ENCODE measurements at places on chromosomes 2 and 18.

DNA sequence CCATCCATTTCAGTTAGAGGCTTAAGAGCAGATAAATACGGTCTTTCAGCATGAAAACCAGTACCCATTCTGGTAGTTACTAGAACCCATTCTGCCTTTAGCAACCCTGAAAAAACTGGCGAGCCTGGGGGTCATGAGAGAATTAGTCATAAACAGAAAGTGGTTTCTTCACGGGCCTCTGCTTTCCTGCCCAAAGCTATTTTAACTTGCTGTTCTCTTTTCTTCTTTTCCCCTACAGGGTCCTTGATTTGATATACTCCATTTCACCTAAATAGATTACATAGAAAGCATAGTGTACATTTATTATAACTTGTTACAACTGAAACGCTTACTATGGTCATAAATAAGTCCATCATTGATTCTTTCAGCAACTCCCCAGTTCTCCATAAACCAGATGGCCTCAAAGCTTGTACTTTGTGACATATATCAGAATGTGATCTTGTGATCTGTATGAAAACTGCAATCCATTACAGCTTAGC lies 48.3 kb downstream of the WDFY1 start:
- no peak for DNase-seq

DNA sequence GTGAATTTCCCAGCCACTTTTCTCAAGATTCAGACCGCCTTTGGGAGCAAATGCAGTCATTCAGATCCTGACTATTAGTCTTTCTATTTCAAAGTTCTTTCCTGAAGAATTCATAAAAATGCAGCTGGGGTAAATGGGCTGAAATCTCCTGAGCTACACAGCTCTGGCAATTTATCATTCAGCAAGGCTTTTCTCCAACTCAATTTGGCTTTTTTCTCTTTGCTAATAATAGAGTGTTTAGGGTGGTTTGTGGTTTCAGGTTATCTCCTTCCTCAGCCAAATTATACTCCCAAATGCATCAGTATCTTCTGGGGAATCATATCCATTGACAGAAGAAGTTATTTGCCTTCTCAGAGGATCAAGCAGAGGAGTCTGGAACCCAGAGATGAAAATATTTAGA lies 282.4 kb upstream of the SLC14A2 start:
- no peak for DNase-seq

DNA sequence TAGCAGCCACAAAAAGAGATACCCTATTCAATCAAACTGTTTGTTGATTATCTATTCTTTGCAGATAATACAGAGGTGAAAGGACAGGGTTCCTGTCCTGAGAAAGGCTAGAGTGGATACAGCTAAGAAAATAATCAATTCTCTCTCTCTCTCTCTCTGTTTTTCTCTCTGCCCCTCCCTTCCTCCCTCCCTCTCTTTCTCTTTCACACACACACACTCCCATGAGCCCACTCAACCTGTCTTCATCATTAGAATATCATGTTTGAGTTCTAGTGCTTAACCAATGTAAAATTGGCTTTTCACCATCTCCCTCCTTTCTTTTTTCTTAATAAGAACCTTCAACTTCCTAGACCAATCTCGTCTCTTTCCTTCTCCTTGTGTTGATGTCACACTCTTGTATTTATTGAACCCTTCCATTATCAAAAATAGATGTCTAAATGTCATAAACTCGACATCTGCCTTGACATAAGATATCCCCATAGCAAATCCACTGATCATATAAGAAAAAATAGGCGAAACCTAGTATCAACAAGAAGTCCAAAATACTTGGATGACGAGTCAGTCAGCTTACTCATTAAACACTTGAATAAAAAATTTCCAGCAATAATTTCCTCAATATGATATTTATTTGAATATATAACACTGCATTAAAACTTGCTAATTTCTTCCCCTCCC lies 42.8 kb upstream of the CYTIP start:
- DNase-seq = no peak

GRCh38 chr2:108363024-108363907 lies 14.5 kb upstream of the SULT1C4 start:
- DNase-seq = no peak

DNA sequence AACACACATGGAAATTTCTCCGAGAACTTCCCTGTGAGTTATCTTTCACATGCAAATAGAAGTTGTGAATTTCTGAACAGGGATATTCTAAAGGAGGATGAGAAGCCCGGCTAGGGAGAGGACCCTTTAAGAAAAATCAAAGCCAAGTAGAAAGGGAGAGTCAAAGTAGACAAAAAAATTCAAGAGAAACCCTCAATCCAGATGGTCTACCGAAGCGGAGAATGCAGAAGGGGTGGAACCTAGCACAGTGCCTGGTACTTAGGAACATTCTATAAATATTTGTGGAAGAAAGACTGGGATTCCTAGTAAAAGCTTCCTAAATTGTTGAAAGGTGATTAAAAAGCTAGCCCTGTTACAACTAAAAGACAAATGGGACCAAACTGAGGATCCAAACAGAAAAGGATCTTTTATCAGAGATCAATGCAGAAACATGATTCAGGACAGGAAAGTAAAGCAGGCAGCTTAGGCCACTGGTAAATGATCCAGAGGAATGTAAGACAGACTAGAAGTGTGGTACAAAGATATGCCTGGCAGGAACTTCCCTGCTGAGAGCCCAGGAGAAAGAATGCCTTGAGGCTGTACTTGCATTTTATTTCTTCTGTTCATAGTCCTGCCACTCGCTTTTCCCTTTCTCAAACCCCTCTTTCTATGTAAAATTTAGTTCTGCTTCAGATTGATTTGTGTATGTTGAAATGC lies 19.5 kb upstream of the GLS start:
- no peak for DNase-seq

DNA sequence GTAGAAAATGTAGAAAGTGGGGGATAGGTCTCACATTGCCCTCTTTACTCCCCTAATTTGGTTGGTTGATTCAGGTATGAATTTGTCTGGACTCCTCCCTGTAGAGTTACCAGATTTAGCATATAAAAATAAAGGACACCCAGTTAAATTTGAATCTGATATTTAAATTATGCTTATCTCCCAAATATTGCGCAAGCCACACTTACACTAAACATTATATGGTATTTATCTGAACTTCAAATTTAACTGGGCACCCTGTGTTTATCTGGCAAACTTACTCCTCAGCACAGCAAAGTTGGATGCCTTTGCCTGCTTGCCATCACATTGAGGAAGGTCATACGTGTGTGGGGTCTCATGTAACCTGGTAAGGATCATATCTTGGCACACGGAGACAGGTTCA lies 882.4 kb upstream of the FAM98A start:
- DNase-seq = no peak

DNA sequence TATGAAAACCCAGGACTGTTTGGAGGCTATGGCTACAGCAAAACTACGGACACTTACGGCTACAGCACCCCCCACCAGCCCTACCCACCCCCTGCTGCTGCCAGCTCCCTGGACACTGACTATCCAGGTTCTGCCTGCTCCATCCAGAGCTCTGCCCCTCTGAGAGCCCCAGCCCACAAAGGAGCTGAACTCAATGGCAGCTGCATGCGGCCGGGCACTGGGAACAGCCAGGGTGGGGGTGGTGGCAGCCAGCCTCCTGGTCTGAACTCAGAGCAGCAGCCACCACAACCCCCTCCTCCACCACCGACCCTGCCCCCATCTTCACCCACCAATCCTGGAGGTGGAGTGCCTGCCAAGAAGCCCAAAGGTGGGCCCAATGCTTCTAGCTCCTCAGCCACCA lies 12.1 kb downstream of the HOXD3 start:
- no peak for DNase-seq

DNA sequence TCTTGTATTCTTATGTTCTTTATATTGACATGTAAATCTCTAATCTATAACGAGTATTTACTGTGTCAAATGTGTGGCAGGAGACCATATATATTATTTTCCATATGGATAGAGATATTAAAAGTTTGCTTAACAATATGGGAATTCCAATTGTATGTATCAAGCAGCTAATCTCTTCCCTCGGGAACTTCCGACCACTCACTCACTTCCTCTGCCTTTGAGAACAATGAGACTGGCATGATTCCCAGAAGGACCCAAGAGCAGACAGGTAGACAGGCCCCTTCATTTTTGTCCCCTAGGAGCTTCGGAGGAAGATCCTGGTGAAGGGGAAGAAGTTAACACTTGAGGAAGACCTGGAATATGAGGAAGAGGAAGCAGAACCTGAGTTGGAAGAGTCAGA lies 24.1 kb downstream of the PLCD4 start:
- DNase-seq = no peak

DNA sequence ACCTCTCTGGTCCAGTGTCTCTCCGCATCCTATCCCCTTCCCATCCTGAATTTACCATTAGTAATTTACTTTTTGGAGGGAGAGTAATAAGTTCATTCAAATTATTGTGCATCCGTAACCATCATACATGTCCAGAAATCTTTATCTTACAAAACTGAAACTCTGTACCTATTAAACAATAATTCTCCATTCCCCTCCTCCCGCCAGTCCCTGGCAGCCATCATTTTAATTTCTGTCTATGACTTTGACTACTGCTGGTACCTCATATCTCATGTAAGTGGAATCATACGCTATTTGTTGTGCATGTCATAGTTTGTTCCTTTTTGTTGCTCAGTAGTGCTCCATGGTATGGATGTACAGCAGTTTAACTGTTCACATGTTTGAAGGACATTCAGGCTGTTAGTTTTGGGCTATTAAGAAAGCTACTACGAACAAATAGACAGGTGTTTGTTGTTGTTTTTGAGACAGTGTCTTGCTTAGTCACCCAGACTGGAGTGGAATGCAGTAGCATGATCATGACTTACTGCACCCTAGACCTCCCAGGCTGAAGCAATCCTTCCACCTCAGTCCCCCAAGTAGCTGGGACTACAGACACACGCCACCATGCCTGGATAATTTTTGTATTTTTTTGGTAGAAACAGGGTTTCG lies 2.0 kb downstream of the LIMS1 start:
- no peak for DNase-seq

DNA sequence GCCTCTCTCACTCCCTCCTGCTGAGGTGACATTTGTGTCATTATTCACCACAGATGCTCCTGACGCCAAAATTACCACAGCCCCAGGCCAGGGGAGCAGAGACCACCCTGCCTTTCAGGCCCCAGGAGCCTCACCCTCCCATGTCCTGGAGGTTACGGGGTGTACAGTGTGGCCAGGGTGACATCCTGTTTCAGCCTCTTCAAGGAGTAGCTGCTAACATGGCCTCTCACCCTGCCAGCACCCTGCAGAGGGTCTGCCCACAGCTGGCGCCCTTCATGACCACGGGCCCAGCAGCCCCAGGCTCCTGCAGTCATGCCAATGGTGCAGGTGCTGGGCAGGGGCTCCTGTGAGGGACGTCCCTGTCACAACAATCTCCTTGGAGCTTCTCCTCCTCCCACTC lies 92.6 kb downstream of the SMIM21 start:
- DNase-seq = no peak

DNA sequence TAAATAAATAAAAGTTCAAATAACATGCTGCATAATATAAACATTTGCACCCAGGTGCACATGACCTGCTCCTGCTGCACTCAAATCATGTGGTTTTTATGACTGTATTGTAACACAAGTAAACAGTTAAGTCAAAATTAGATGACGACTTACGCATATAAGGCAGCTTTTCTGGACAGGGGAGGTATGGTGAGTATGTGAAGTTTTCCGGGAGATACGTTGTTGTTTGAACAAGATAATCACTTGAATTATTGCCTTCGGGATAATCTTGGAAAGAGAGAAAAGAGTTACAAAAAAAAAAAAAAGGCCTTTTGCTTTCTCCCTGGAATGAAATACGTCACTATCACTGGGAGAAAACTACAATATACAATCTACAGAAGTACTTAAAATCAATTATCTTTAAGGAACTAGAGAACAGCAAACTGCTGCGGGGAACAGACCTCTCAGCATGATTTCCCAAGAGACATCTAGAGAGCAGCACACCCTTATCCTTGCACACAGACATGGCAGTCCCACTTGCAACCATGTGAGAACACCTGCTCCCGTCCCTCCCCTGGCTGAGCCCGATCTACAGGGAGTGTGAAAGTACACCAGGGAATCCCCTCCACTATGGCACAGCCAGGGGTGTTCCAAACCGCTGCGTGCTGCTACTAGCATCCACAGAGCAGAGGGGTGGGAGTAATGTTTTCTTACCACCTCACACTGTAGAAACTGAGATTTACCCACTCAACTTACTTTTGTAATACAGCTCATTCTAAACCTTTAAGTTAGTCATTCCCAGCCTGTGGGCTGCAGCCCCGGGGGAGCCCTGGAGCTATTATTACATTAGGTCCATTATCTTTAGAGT lies 26.3 kb downstream of the B4GALT6 start:
- no peak for DNase-seq

- no peak for DNase-seq
Measured at GRCh38 chr18:46460754-46461153, 196.3 kb downstream of the LOXHD1 start.

GRCh38 chr2:150729495-150729955 lies 242.1 kb upstream of the RND3 start:
- DNase-seq = no peak

DNA sequence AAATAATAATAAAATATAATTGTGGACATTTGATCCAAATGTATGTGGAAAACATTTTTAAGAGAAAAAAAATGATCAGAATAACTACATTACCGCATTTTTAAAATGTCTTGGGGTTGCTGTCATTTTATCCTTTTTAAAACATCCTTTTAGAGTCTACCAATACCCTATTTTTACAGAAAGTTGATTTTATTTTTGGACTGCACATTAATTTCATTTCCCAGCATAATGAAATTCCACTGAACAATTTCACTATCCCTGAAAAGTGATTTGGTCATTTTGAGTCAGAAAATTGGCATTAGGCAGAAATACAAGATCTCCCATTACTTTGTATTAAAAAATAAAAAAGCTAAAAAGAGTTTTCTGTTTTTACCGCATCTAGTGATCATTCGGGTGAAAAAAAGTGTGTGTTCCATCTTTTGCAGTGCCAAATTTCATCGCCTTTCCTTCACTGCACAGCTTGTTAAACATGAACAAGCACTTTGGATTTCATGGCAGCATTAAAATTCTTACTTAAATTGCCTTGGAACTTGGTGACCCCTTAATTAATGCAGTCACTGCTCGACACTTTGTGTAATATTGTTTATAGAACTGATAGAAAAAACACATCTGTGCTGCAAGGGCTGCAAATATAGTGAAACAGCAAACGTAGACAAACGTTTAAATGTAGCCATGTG lies 611.7 kb downstream of the TSN start:
- no peak for DNase-seq

DNA sequence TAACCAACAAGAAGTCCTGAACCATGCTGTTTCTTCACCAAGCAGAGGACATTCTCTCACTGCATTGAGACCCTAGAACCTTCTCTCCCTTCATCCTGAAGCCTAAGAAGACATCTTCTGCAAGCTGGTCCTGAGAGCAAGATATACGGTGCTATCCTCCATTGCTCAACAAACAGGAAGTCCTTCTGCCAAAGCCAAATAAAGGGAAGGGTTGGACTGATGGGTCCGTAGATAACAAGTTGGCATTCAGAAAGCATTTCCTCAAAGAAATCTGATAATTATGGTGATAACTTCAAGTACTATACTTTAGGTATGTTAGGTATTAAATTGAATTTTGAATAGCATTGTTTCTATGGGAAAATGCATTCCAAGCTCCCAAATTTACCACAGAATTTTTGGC lies 23.3 kb downstream of the GRB14 start:
- no peak for DNase-seq
